ENCODE measurements at places on chromosomes 2 and 18. TPM values are rescaled to one million over a fixed set of nuclear protein-coding genes. Genes with fewer than 3 reads are reported as not detected.

DNA sequence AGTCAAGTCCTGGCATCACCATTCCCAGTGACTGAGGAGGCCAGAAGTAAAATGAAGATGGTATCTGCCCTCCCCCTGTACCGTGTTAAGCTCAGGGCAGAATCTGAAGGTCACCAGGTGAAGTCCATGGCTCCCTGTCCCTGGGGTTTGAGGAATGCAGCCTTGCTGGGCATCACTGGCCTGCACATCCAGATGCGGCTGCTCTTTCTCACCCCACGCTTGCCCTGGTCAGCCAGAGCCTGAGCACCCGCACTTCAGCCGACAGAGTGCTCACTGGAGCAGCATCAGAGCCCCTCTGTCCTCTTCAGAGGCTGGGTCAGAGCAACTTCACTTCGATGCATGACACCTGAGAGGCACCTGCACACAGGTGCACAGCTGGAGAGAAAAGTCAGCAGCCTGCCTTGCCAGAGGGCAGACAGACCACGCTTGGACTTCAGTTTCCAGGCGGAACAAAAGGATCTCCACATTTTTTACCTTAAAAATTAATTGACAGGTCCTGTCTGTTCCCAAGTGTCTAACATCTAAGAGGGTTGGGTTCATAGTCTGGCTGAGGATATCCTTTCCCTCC is 267.3 kb downstream of the ANAPC1 start:
- H3K4me1 ChIP-seq = peaks cover 9% of the 10 kb centered on the region
- H3K27me3 ChIP-seq = no peaks in the 10 kb centered on the region
- DNase-seq = no peak

DNA sequence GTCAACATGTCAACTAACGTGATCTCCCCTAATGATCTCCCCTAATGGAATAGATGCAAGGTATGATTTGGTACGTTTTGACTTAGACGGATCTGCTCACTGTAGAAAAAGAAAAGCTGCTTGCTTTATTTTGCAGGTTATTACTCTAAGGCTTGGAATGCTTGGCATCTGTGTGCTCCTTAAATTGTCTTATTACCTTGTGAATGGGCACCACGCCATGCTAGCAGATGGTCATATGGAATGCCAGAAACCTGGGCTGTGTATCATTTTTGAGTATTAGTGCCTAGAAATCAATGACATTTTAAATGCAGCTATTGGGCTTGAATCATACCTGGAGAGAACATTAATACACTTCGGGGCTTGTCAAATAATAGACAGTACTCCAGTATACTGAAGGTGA is 16.5 kb upstream of the FIGN start:
- H3K27me3 ChIP-seq = no peaks in the 10 kb centered on the region
- no peak overlapping the region for H3K4me3 ChIP-seq
- no peak overlapping the region for H3K27ac ChIP-seq
- no peaks in the 10 kb centered on the region for H3K36me3 ChIP-seq
- DNase-seq = no peak
- no peaks in the 10 kb centered on the region for H3K4me1 ChIP-seq

DNA sequence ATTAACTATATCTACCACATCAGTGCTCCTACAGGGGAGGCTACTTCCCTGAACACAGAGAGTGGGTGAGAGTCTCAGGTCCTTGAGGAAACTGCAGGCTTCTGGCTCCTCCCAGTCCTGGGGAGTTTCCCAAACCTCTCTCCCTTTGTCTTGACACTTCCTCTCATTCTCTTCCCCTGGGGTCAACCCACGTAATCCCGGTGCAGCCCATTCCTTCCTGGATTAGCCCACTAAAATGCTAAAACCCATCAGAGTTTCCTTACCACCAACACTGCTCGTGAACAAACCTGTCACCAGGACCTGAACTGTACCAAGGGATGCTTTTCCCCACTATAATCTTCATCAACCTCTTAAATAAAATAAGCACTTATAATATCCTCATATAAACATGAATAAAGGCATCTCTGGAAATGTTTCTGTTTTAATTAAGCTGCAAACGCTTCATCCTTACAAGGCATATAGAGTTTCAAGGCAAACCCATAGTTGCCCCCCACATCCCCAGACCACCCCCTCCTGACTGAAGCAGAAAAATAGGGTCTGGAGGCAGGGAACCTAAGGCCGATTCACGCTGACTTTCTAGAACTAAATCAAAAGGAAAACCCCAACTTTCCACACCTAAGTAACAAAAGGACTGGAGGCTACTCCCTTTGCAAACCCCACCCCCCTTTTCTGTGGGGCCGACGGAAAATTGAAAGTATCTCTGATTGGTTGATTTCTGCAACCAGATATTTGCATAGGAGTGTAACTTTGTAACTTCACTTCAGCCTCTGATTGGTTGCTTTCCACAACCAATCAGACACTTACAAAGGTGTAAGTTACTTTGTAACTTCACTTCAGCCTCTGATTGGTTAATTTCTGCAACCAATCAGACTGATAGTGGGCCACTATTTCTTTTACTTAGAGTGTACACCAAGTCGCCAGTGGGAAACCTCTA is 19.0 kb downstream of the TMSB10 start:
- H3K27me3 ChIP-seq = no peaks in the 10 kb centered on the region
- no peaks in the 10 kb centered on the region for H3K36me3 ChIP-seq
- no peak for DNase-seq
- H3K4me1 ChIP-seq = peaks cover 5% of the 10 kb centered on the region
- no peak overlapping the region for H3K4me3 ChIP-seq

DNA sequence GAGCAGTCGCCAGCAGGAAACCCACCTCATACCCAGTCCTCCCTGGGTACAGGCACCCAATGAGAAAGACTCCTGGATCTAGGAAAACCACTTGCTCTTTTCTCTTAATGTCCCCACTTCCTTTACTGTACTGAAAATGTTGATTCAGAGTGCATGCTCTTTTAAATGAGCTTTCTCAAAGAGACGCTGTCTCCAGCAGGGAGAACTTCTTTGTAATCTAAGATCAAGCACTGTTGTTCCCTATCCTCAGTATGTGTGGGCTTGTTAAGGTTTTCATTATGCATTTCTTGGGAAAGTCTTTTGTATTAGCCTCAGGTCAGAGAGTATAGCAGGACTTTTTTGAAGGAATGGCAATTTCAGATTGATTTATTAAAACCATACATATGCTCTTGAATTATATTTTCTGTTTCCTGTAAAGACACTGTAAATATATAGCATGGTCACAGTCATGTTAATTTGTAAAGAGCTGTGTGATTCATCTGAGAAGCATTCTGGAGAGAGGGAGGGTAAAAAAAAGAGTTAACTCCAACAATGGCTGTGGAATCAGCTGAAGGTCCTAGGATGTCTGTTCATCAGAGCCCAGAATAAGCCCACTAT is 178.1 kb downstream of the MGAT5 start:
- no peak overlapping the region for H3K27ac ChIP-seq
- DNase-seq = no peak
- H3K4me1 ChIP-seq = peaks cover 5% of the 10 kb centered on the region

GREB1L gene
- polyA plus RNA-seq = not detected

APOB gene
- 0.11 TPM for polyA plus RNA-seq

Data from kidney (tissue), 22 donors.